ENCODE measurements at places on chromosomes 3 and 15. TPM values are rescaled to one million over a fixed set of nuclear protein-coding genes. Genes with fewer than 3 reads are reported as not detected.

- no peak for DNase-seq
These were observed 166.2 kb upstream of the TBC1D5 start for GRCh38 chr3:17908399-17909191.

- DNase-seq: no peak
These were observed 4.3 kb downstream of the SLCO3A1 start for GRCh38 chr15:91857772-91858171.

- no peak for DNase-seq
These were observed 801.7 kb upstream of the DPPA4 start for GRCh38 chr3:110139048-110139447.

The ECT2 gene
- polyA plus RNA-seq: 12.1 TPM

The HES1 gene
- 24.5 TPM for polyA plus RNA-seq

- no peak for DNase-seq
These were observed 89.0 kb upstream of the PFN2 start for GRCh38 chr3:150059729-150060128.

The ZNF148 gene
- 21.8 TPM for polyA plus RNA-seq

GRCh38 chr15:72786676-72787345, 3.3 kb upstream of the ADPGK start:
- DNase-seq: no peak

DNA sequence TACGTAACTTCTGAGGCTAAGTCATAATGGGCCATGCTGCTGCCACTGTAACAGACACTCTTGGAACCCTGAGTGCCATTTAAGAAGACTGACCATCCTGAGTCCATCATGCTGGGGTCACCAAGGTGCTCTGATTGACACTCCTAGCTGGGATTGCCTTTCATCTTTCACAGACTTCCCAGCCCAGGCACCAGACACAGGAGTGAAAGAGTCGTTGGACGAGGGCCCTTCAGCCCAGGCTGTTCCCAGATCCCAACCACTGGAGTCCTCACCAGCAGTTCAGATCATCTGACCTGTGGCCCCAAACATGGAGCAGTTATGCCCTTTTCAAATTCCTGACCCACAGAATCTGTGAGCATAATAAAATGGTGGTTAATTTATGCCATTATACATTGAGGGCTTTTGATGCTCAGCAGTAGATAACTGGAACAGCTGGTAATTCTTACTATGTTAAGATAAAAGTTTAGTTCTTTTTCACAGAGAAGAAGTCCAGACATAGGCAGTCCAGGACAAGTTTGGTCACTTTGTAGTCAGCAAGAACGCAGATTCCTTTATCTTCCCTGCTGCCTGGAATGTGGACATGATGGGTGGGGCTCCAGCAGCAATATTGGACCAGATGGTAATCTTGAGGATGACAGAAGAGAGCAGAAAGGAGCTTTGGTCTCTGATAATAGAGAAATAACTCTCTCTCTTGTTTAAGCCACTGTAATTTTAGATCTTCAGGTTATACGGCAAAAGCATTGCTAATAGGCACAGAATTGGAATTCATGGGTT, 7.3 kb upstream of the EHD4 start:
- DNase-seq: no peak

GRCh38 chr15:90336705-90337141, 15.4 kb upstream of the ZNF774 start:
- DNase-seq: no peak

The NPAP1 gene
- not detected for polyA plus RNA-seq

- peak; percentile 57 for DNase-seq
These were observed 89.7 kb upstream of the PHLDB2 start for GRCh38 chr3:111769110-111769991.

GRCh38 chr15:70507772-70508371, 255.5 kb downstream of the UACA start:
- DNase-seq: no peak

The SLC2A2 gene
- polyA plus RNA-seq: not detected

The MYH15 gene
- polyA plus RNA-seq: 0.23 TPM
